ENCODE measurements at places on chromosomes 3 and 15. TPM values are rescaled to one million over a fixed set of nuclear protein-coding genes. Genes with fewer than 3 reads are reported as not detected.

DNA sequence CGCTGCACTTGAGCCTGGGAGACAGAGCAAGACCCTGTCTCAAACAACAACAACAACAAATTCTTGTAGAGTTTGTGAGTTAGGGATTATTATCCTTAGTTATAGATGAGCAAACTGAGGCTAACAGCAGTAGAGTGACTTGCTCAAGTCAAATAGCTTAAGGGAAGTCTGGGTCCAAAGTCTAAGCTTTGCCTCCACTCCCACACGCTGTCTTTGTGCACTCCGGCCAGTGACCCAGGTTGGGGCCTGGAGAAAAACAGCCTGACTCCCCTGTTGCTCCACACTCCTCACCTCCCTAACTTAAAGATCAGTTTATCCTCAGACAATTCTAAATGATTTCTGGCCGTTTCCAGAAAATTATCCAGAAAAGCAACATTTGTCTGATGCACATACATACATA, 9.2 kb upstream of the SIN3A start:
- peaks cover 16% of the 10 kb centered on the region for H3K4me1 ChIP-seq
- peaks cover under 1% of the 10 kb centered on the region for H3K36me3 ChIP-seq
- peak; percentile 24 for DNase-seq
- no peak overlapping the region for H3K4me3 ChIP-seq
- H3K27ac ChIP-seq = no peak overlapping the region
- H3K27me3 ChIP-seq = no peaks in the 10 kb centered on the region

The KNL1 gene
- total RNA-seq = 2.7 TPM

The PPP2R3A gene
- 11.3 TPM for total RNA-seq

- no peak overlapping the region for H3K27ac ChIP-seq
- DNase-seq = no peak
- H3K36me3 ChIP-seq = no peaks in the 10 kb centered on the region
- no peak overlapping the region for H3K4me3 ChIP-seq
- H3K27me3 ChIP-seq = peaks cover 12% of the 10 kb centered on the region
Measured at GRCh38 chr3:183122257-183122932, 23.1 kb upstream of the MCCC1 start.

The SAMD7 gene
- not detected for total RNA-seq

- no peaks in the 10 kb centered on the region for H3K27me3 ChIP-seq
- H3K4me1 ChIP-seq = no peaks in the 10 kb centered on the region
- no peak overlapping the region for H3K4me3 ChIP-seq
- H3K36me3 ChIP-seq = no peaks in the 10 kb centered on the region
- H3K27ac ChIP-seq = no peak overlapping the region
Measured at GRCh38 chr3:39284457-39284881, 4.6 kb upstream of the CX3CR1 start.

The MUC13 gene
- 0.50 TPM for total RNA-seq

The C2CD4A gene
- total RNA-seq = 0.79 TPM

- H3K4me3 ChIP-seq = no peak overlapping the region
- no peaks in the 10 kb centered on the region for H3K36me3 ChIP-seq
- no peaks in the 10 kb centered on the region for H3K4me1 ChIP-seq
- no peaks in the 10 kb centered on the region for H3K27me3 ChIP-seq
- H3K27ac ChIP-seq = no peak overlapping the region
Measured at GRCh38 chr3:76369170-76369569, 583.8 kb upstream of the ZNF717 start.

The ZNF501 gene
- total RNA-seq = 5.3 TPM

- no peaks in the 10 kb centered on the region for H3K27me3 ChIP-seq
- DNase-seq = no peak
- H3K27ac ChIP-seq = no peak overlapping the region
- H3K36me3 ChIP-seq = no peaks in the 10 kb centered on the region
- no peaks in the 10 kb centered on the region for H3K4me1 ChIP-seq
- no peak overlapping the region for H3K4me3 ChIP-seq
Measured at GRCh38 chr3:190357468-190357867, 30.5 kb upstream of the CLDN16 start.

The SNX22 gene
- 7.4 TPM for total RNA-seq

DNA sequence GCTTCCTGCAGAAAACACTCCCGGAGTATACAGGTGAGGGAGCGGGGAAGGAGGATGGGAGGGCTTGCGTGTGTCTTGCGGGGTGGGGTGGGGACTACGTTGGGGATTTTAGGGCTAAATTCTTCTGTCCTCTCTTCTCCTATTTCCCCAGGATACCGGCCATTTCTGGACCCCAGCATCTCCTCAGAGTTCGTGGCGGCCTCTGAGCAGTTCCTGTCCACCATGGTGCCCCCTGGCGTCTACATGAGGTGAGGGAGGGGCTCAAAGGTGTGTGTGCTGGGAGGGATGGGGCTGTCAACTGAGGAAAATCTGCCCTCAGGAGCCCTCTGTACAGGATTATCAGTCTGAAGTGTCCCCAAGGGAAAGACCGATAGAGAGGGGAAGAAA, 6.6 kb downstream of the DUOX1 start:
- H3K36me3 ChIP-seq = peaks cover 5% of the 10 kb centered on the region
- H3K4me3 ChIP-seq = no peak overlapping the region
- no peak for DNase-seq
- peaks cover 50% of the 10 kb centered on the region for H3K27me3 ChIP-seq
- no peak overlapping the region for H3K27ac ChIP-seq
- peaks cover 18% of the 10 kb centered on the region for H3K4me1 ChIP-seq

- H3K36me3 ChIP-seq = no peaks in the 10 kb centered on the region
- no peaks in the 10 kb centered on the region for H3K27me3 ChIP-seq
- no peak overlapping the region for H3K27ac ChIP-seq
- DNase-seq = no peak
Measured at GRCh38 chr15:26661748-26662147, 111.1 kb downstream of the GABRB3 start.

The STRA6 gene
- total RNA-seq = 0.60 TPM

GRCh38 chr3:27585429-27585828, 101.2 kb upstream of the SLC4A7 start:
- DNase-seq = no peak
- no peak overlapping the region for H3K27ac ChIP-seq
- H3K4me3 ChIP-seq = no peak overlapping the region
- H3K36me3 ChIP-seq = no peaks in the 10 kb centered on the region
- H3K27me3 ChIP-seq = no peaks in the 10 kb centered on the region
- H3K4me1 ChIP-seq = peaks cover 12% of the 10 kb centered on the region

DNA sequence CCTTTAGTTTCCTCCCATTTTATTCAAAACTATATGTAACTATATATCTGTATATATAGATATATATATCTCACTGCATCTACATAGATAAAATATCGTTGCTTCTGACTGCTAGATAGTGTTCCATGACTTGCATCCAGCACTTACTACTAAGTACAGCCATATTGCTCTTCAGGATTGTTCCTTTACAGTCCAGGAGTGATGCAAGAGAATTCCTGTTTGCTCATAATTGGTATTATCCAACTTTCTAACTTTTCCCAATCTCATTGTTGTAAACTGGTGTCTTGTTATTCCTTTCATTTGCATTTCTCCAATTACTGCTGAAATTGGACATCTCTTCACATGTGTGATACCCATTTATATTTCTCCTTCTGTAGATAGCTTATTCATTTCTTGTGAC, 99.8 kb upstream of the STRIT1 start:
- H3K4me3 ChIP-seq = no peak overlapping the region
- no peaks in the 10 kb centered on the region for H3K4me1 ChIP-seq
- no peaks in the 10 kb centered on the region for H3K36me3 ChIP-seq
- no peak overlapping the region for H3K27ac ChIP-seq
- DNase-seq = no peak
- no peaks in the 10 kb centered on the region for H3K27me3 ChIP-seq

- no peak for DNase-seq
- H3K4me1 ChIP-seq = no peaks in the 10 kb centered on the region
- no peak overlapping the region for H3K27ac ChIP-seq
- no peaks in the 10 kb centered on the region for H3K27me3 ChIP-seq
Measured at GRCh38 chr3:45773714-45774449, 22.5 kb downstream of the SLC6A20 start.

DNA sequence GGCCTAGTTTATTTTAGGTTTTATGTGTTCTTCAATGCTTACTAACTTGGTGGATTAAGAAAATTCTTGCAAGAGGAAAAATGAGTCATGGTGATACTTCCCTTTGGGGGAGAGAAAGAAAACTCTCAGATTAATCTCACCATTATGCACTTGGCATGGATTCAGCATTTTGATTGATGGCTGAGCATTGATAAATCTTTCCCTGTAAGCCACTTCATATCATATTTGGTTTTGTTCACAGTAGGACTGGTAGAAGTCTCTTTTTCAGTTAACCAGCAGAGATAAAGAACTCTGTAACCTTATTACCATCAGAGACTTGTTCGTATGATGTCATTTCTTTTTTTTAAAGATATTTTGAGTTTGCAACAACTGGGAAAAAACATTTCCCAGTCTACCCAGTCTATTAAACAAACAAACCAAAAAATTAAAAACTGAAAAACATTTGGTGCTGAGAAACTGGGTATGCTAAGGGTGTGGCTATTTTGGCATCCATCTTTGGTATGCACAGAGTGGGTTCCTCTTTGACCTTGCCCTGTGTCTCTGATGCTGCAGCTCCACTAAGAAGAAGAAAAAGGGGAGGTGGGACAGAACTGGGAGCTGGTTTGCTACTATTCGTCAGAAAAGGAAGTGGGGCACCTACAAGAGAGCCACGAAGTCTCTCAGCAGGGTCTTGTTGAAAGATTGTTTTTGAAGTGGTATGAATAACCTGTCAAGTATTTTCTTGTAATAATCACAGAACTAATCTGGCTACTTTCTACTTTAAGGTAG, 17.2 kb downstream of the TMOD3 start:
- H3K27me3 ChIP-seq = no peaks in the 10 kb centered on the region
- DNase-seq = no peak
- no peaks in the 10 kb centered on the region for H3K36me3 ChIP-seq
- no peak overlapping the region for H3K4me3 ChIP-seq

DNA sequence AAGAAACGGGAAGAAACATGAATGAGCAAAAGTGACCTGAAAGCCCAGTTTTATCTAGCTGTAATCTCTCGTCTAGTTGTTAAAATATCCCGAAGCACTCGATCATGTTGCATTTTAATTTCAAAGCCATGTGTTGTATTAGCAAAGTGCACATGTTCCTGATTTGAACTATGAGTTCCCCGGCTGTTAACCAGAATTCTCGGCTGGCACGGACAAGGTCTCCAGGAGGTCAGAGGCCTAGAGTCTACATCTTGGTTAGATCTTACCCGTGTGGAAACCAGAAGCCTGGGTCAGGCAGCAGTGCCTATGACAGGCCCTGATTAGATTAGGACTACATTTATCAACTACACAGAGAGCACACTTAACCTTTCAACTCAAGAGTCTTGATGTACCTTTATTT, 195.8 kb downstream of the CDIN1 start:
- no peak overlapping the region for H3K27ac ChIP-seq
- no peak for DNase-seq
- no peaks in the 10 kb centered on the region for H3K4me1 ChIP-seq
- no peaks in the 10 kb centered on the region for H3K27me3 ChIP-seq

The ANKRD63 gene
- total RNA-seq = not detected

DNA sequence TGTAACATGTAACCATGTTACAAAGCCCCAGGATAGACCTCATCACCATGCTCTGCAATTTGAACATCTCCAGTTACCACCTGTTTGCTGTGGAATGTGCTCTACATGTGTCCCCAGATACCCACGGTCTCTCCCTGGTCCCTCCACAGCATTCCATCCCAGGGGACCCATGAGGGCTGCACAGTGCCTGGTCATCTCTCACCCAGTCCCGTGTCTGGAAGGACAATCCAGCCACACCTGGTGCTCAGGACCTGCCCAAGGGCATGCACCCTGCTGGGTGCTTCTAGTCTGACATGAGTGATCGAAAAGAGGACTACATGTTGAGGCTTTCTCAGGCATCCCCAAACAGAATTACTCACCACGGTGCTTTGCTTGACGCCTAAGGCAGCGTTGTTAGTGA, 119.6 kb upstream of the ATP10A start:
- H3K4me1 ChIP-seq = no peaks in the 10 kb centered on the region
- H3K4me3 ChIP-seq = no peak overlapping the region
- no peaks in the 10 kb centered on the region for H3K36me3 ChIP-seq
- no peak overlapping the region for H3K27ac ChIP-seq

- no peaks in the 10 kb centered on the region for H3K4me1 ChIP-seq
- no peaks in the 10 kb centered on the region for H3K27me3 ChIP-seq
- no peak overlapping the region for H3K4me3 ChIP-seq
- no peaks in the 10 kb centered on the region for H3K36me3 ChIP-seq
- no peak overlapping the region for H3K27ac ChIP-seq
Measured at GRCh38 chr15:47742334-47742733, 25.0 kb downstream of the SEMA6D start.
